Tibial nerve (tissue), 4 donors: ENCODE measurements at places on chromosomes 12 and 14. TPM values are rescaled to one million over a fixed set of nuclear protein-coding genes. Genes with fewer than 3 reads are reported as not detected.

LRTM2 gene
- total RNA-seq: not detected

B4GALNT1 gene
- total RNA-seq: 17.3 TPM

SLC10A1 gene
- not detected for total RNA-seq

KLRD1 gene
- 1.5 TPM for total RNA-seq

FLVCR2 gene
- 86.1 TPM for total RNA-seq

IL31 gene
- total RNA-seq: not detected

DNA sequence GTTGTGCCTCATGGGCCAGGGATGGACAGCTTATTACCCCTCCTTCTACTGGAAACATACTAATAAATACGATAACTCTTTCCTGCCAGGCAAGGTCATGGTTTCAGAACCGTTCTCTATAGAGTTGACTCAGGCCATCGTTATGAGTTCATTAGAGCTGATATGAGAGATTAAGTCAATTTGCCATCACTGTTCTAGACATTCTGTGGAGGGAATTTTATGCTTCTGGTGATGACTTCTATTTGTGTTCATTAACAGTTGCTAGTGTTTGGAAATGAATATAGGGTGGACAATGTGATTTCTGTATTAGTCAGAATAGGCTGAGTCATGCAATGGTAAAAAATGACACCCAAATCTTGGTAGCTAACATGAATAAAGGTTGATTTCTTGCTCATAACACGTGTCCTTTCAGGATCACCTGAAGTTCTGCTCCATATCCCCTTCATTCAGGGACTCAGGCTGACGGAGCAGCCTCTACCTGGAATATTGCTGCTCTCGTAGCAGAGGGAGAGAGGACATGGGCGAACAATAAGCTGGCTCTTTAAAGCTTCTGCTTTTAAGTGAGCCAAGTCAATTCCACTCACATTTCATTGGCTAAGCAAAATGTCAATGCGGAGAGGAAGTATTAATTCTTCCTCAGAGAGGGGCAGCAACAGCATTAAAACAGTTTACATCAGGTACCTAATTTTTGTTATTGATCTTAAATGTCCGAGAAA lies 18.5 kb upstream of the TBPL2 start:
- H3K4me1 ChIP-seq: no peaks in the 10 kb centered on the region
- no peak for DNase-seq
- no peaks in the 10 kb centered on the region for H3K27me3 ChIP-seq

DNA sequence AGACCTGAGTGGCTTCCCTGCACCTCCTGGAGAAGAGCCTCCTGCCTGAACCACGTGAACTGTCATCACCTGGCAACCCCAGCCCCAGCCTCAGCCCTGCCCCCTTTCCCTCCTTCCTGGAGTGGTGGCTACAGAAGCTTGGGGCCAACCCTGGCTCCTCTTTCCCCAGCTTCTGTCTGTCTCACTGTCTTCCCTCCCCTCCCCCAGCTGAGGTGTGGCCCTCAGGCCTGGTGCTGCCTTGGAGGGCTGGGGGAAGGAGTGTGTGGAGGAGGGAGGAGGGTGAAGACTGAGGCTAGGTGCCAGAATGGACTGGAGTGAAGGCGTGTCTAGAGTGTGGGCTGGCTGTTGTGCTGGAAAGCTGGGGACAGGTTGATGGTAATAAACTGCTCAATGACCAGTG lies 9.7 kb downstream of the NFATC4 start:
- H3K4me3 ChIP-seq: no peak overlapping the region
- H3K27me3 ChIP-seq: no peaks in the 10 kb centered on the region
- peaks cover 52% of the 10 kb centered on the region for H3K36me3 ChIP-seq
- no peak overlapping the region for H3K27ac ChIP-seq
- H3K4me1 ChIP-seq: no peaks in the 10 kb centered on the region
- no peak for DNase-seq

DNA sequence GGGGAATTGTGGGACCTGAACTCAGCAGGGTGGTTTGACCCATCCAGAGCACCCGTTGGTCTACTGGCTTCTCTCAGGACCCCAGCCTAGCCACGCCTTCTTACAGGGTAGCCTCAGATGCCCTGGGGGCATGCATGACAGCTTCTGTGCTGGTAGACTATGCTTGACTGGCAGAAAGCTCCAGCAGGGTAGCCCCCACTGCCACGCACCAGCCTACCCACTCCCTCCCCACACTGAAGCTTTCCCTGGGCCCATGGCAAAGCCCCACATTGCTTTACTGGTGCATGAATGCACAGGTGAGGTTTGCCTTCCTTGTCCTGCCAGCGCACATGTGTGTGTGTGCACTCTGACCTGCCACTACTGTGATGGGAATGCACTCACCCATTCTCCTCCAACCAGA lies 772.2 kb downstream of the LRFN5 start:
- no peaks in the 10 kb centered on the region for H3K4me1 ChIP-seq
- H3K36me3 ChIP-seq: no peaks in the 10 kb centered on the region
- H3K27ac ChIP-seq: no peak overlapping the region
- DNase-seq: no peak
- no peaks in the 10 kb centered on the region for H3K27me3 ChIP-seq

GRCh38 chr12:115323223-115323905 lies 639.4 kb upstream of the TBX3 start:
- H3K27me3 ChIP-seq: no peaks in the 10 kb centered on the region
- H3K36me3 ChIP-seq: no peaks in the 10 kb centered on the region
- no peaks in the 10 kb centered on the region for H3K4me1 ChIP-seq
- no peak overlapping the region for H3K4me3 ChIP-seq
- no peak for DNase-seq

GRCh38 chr12:76444408-76444984 lies 96.3 kb upstream of the BBS10 start:
- H3K27ac ChIP-seq: no peak overlapping the region
- H3K27me3 ChIP-seq: no peaks in the 10 kb centered on the region
- no peak for DNase-seq
- no peaks in the 10 kb centered on the region for H3K4me1 ChIP-seq

DNA sequence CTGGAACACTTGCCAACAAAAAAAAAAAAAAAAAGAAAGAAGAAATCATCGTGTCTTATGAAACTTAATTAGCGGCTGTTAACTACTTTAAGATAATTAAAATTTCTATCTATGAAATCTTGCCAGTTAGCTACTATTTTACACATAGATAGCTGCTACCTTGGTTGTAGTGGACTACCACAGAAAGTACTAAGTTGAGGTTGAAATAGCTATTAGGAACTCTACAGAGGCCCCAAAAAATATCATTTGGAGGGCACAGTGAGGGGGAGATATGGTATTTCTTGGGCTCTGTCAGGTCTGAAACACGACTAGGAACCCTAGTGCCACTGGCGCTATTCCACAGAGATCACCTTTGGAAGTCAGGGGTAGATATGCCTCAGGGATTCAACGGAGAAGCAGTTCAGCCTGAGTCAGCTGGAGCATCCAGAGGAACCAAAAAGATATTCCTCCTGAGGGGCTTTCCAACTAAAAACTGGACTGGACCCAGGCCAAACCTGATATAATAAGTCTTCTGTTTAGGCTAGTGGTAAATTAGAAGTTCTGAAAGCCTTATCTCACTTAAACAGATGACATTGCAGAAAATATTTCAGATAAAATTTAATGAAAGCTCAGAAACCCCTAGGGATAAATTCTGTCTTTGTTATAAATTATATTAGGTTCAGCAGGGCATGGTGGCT lies 126.1 kb downstream of the EPS8 start:
- H3K4me3 ChIP-seq: no peak overlapping the region
- H3K27ac ChIP-seq: no peak overlapping the region
- no peaks in the 10 kb centered on the region for H3K27me3 ChIP-seq
- no peaks in the 10 kb centered on the region for H3K4me1 ChIP-seq

DNA sequence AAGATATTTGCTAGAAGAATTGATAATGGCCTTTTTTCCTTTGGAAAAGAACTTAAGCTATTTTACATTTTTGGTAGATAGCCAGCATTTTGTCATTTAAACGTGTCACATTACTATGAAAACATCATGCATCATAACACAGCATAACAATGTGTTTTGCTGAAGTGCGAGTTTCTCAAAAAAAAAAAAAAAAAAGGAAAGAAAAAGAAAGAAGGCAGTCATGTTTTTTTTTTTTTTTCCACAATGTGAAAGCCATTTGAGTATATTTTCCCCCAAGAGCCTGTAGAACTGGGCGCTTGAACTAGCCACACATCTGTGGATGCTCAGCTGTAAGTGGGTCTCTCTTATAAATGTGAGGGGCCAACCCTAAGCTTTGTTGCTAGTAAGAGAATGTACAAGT lies 300.1 kb downstream of the AKAP6 start:
- H3K27me3 ChIP-seq: no peaks in the 10 kb centered on the region
- no peak for DNase-seq
- no peaks in the 10 kb centered on the region for H3K4me1 ChIP-seq
- peak overlapping the region; percentile 48 for H3K27ac ChIP-seq
- H3K36me3 ChIP-seq: no peaks in the 10 kb centered on the region
- H3K4me3 ChIP-seq: no peak overlapping the region

- H3K4me3 ChIP-seq: peak overlapping the region; percentile 44
- H3K27ac ChIP-seq: peak overlapping the region; percentile 74
- H3K36me3 ChIP-seq: no peaks in the 10 kb centered on the region
- no peak for DNase-seq
These were observed 31.1 kb downstream of the SSH1 start for GRCh38 chr12:108826101-108826806.

- H3K27ac ChIP-seq: no peak overlapping the region
- H3K36me3 ChIP-seq: no peaks in the 10 kb centered on the region
- H3K27me3 ChIP-seq: no peaks in the 10 kb centered on the region
- no peak for DNase-seq
- H3K4me3 ChIP-seq: no peak overlapping the region
- no peaks in the 10 kb centered on the region for H3K4me1 ChIP-seq
These were observed 249.9 kb downstream of the DPF3 start for GRCh38 chr14:72644038-72644437.

DNA sequence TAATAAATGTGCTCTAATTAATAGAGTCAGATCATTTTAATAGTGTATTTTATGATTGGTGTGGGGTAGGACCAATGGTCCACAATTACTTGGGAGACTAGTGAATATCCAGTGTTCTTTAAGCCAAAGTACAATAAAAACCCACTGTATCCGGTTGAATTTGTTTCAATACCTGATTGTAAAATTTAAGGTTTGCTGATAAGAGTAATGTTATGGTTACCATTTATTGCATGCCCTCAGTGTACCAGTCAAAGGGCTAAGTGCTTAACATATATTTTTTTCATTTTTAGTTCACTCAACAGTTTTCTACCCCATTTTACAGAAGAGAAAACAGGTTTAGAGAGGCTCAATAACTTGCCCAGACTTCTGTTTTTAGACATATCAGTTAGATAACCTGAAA lies 97.9 kb upstream of the ATF1 start:
- H3K4me1 ChIP-seq: peaks cover 37% of the 10 kb centered on the region
- peak overlapping the region; percentile 87 for H3K27ac ChIP-seq
- peaks cover 6% of the 10 kb centered on the region for H3K36me3 ChIP-seq
- no peak for DNase-seq

- no peaks in the 10 kb centered on the region for H3K4me1 ChIP-seq
- H3K27me3 ChIP-seq: no peaks in the 10 kb centered on the region
- H3K36me3 ChIP-seq: no peaks in the 10 kb centered on the region
- H3K27ac ChIP-seq: no peak overlapping the region
- DNase-seq: no peak
These were observed 100.5 kb upstream of the MDM1 start for GRCh38 chr12:68432622-68433021.

- no peak overlapping the region for H3K27ac ChIP-seq
- H3K36me3 ChIP-seq: no peaks in the 10 kb centered on the region
- H3K27me3 ChIP-seq: peaks cover 38% of the 10 kb centered on the region
These were observed 2.4 kb upstream of the ESR2 start for GRCh38 chr14:64296561-64296960.

DNA sequence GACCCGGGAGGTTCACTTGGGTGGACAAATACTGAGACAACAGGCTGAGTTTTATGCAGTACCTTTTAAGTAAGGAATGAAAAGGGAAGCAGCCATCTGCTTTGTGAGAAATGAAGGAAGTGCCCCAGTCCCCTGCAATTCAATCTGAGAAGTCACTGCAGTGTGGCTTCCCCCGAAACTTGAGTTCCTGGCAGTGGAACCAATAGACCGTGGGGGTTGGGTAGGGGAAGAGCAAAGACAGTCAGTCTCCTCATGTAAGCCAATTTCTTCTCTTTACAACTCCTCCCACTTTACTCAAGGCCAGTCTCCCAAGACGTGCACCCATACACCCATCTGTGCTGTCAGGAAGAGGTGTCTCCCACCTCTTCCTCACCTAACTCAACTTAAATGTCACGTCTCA lies 206.5 kb downstream of the BCAT1 start:
- H3K27me3 ChIP-seq: no peaks in the 10 kb centered on the region
- no peak for DNase-seq
- H3K4me1 ChIP-seq: no peaks in the 10 kb centered on the region

GRCh38 chr12:45504316-45505010 lies 225.0 kb upstream of the ARID2 start:
- H3K4me3 ChIP-seq: no peak overlapping the region
- DNase-seq: no peak
- no peaks in the 10 kb centered on the region for H3K36me3 ChIP-seq
- no peak overlapping the region for H3K27ac ChIP-seq
- H3K4me1 ChIP-seq: no peaks in the 10 kb centered on the region

GRCh38 chr12:89523843-89524540 lies 604 bp downstream of the GALNT4 start:
- no peaks in the 10 kb centered on the region for H3K36me3 ChIP-seq
- H3K27ac ChIP-seq: peak overlapping the region; percentile 95
- DNase-seq: no peak
- peaks cover 30% of the 10 kb centered on the region for H3K4me1 ChIP-seq

DNA sequence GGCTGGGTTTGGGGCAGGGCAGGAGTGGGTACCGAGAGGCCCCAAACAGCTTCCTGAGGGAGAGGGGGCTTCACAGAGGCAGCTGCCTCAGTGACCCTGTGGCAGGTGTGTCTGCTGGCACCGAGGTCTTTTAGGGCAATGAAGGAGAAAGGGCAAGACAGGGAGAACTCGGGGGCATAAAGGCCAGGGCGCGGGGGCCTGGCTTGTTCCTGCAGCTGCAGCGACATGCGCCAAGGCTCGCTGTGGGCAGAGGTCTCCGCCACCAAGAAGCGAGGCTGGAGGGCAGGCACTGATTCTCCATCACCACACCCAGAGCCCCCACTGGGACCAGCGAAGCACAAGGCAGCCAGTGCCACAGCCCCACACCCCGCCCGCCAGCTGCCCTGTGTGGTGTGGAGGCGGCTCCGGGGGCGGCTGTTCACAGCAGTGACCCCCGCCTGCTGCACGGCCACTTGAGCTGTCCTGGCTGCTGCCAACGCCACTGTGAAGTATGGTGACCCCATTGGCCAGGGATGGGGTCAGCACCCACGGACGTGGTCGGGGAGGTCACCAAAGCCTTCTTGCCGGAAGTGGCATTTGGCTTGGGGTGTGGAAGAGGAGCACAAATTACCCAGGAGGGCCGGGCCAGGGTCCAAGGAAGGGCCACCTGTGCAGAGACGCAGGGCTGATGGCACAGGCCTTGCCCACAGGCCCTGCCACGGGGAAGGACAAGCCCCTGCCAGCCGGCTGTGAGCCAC lies 16.4 kb downstream of the BAG5 start:
- H3K4me3 ChIP-seq: no peak overlapping the region
- no peaks in the 10 kb centered on the region for H3K36me3 ChIP-seq
- no peak for DNase-seq
- H3K27me3 ChIP-seq: no peaks in the 10 kb centered on the region
- peaks cover 98% of the 10 kb centered on the region for H3K4me1 ChIP-seq
- peak overlapping the region; percentile 94 for H3K27ac ChIP-seq
